Pulmonary artery endothelial cell (primary cell): ENCODE measurements at places on chromosomes 12 and 14.

- DNase-seq: no peak
Observed at GRCh38 chr12:5780536-5780935, 164.5 kb downstream of the ANO2 start.

GRCh38 chr12:93121729-93122488, 192.8 kb upstream of the EEA1 start:
- no peak for DNase-seq

DNA sequence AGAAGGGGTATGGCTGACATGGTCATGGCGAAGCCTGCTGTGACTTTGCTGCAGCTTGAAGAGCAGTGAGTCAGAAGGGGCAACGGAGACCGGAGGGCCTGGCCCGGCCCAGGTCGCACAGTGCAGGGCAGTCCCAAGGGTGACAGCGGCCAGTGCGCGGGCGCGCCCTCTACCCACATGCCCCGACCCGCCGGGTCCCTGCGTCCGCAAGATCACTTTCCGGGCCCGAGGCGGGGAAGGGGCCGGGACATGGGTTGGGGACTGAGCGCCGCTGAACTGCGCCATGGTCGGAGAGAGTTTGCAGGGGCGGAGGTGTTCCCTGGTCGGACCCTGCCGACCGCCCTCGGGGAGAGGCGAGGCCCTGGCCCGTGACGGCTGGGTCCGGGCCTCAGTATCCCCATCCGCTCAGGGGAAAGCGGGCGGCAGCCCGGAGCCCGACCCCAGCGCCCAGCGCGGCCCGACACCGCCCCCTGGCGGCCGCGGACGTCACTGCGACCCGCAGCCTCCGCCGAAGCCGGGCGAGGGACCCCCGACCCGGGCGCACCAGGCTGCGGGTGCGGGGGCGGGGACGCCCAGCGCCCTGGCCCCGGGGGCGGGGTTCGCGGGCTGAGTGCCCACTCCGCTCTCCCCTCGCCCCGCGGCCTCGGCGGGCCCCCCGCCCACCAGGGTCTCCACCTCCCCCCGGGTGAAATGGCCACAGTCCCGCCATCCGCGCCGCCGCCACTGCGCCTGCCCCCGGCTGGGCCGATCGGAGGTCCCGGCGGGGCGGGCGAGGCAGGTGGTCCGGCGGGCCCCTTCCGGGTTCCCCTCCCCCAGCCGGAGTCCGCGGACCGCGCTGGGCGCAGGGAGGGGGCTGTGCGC, 7.2 kb upstream of the ANKRD9 start:
- no peak for DNase-seq

GRCh38 chr12:94290353-94290752, 142.0 kb downstream of the PLXNC1 start:
- DNase-seq: no peak

- no peak for DNase-seq
Observed at GRCh38 chr12:12086973-12087692, 16.4 kb downstream of the BCL2L14 start.

GRCh38 chr12:33581613-33582122, 142.0 kb upstream of the SYT10 start:
- DNase-seq: no peak

DNA sequence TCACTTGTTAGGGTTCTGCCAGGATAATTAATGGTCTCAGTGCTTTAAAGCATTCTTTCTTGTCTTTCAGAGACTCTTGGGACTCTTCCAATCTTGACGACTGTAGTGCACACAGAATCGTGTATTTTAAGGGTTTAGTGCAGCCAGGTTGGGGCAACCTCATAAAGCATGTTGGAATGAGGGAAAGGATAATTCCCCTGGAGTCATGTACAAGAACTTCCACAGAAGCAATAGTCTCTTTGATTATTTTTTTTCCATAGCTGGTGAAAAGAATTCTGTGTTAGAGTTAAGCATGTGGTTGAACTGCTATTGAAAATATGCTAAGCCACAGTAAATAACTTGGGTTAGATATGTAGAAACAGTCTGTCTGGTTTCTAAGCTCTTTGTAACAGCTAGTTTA, 246.8 kb upstream of the DAAM1 start:
- DNase-seq: no peak

- DNase-seq: no peak
Observed at GRCh38 chr12:106188256-106188655, 49.5 kb upstream of the NUAK1 start.

DNA sequence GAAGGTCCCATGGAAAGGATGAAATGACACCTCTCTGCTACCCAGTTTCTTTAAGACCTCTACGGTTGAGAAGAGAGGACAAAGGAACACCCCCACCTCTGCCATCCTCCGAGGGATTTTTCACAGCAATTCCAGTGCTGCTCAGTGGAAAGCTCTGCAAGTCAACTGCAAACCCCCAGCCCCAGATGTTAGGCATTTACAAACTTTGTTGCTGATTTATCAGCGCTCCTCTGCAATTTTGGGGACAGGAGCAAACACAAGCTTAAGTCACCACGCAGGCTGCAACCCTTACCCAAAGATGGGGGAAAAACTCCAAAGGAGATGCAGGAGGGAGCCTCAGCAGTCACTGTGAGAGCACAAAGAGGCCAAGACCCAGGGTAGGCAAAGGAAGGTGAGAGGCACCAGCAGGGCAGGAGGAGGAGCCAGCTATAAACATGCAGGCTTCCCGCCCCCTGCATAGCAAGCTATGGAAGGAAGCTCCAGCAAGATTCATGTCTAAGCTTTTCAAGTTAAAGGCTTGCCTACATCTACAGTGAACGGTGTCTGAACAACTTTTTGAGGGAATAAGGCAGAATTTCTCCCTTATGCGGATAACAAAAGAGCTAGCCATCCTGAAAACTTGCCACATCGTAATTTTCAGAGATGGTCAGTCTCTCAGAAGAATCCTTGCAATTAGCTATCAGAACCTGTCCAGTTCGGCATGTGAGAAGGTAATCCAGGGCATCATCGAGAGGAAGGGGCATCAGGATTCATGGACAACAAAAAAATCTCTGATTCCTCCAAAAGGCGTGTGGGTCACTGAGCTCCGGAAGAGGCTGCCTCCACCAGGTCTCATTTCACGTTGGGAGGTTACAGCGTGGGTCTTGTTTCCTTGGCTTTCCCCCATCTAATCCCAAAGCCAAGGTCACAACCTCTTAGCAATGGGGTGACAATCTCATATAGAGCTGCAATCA, 3.9 kb downstream of the CTDSP2 start:
- DNase-seq: no peak

GRCh38 chr14:64870160-64870559, 9.5 kb downstream of the SPTB start:
- no peak for DNase-seq

- no peak for DNase-seq
Observed at GRCh38 chr12:67640863-67641262, 7.7 kb upstream of the DYRK2 start.

DNA sequence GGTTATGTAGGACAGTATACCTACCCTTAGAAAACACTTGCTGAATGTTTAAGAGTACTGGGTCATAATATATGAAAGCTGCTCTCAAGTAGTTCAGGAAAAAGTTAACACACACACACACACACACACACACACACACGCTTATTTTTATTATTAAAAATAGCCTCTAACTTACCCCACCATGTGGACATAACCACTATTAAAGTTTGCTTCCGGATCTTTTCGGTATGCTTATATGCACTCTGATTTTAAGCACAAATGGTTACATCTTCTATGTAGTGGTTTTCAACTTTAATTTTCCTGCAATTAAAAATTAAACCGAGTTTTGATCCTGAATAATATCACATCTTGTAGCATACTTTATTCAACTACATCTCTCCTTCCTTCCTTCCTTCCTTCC, 84.9 kb upstream of the TRAF3 start:
- no peak for DNase-seq

GRCh38 chr12:33752854-33753253, 269.4 kb upstream of the ALG10 start:
- no peak for DNase-seq

DNA sequence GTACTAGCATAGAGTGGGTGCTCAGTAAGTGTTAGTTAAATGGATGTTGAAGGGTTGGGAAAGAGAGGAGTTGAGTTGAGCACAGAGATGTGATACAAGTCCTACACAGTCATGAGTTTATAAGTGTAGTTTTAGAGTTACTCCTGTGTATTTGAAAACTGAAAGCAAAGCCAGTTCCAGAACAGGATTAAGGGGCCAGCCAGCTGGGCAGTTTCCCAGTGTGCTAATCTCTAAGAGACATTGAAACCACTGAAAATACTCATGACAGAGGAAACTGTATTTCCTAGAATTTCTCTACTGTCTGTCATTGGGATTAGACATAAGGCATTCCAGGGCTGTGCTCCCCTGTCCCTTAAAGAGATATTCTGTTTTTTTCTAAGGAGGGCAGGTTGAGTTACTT, 101.0 kb downstream of the DERA start:
- no peak for DNase-seq

DNA sequence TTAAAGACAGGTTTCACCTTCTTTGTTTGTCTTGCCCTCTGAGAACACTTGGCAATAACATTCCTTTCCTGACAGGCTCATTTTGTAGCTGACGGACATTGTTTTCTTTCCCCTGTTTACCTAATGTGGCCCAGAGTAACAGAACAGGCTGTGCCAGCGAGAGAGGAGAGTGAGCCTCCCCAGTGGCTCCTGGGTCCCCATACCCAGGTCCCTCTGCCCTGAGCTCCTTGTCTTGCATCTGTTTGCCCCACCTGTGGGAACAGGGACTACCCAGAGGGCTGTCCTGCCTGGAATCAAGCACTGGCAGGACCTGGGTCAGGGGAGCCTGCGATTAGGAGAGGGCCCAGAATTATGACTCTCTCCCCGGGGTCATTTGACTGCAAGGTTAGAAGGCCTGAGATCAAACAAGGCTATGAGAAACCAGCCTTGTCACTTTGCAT, 222.9 kb downstream of the ZFP36L1 start:
- peak; percentile 49 for DNase-seq

DNA sequence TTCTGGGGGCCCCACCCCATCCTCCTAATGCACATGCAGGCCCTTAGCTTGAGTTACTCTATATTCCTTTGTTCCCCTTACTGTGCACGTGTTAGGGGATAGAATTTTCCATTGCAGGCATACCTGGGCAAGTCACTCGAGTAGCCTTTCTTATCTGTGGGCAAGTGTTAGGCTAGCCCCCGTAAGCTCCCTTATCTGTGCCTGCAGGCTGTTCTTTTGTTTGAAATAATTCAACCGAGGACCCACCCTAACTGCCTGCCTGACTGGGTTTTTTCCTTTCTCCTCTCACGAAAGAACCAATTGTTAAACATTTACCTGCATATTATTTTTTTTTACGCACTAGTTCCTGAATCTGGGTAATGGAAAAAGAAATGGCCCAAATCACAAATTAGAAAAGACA, 21.3 kb upstream of the BCAT1 start:
- no peak for DNase-seq

GRCh38 chr12:103632554-103633216, 45.6 kb downstream of the STAB2 start:
- DNase-seq: no peak

DNA sequence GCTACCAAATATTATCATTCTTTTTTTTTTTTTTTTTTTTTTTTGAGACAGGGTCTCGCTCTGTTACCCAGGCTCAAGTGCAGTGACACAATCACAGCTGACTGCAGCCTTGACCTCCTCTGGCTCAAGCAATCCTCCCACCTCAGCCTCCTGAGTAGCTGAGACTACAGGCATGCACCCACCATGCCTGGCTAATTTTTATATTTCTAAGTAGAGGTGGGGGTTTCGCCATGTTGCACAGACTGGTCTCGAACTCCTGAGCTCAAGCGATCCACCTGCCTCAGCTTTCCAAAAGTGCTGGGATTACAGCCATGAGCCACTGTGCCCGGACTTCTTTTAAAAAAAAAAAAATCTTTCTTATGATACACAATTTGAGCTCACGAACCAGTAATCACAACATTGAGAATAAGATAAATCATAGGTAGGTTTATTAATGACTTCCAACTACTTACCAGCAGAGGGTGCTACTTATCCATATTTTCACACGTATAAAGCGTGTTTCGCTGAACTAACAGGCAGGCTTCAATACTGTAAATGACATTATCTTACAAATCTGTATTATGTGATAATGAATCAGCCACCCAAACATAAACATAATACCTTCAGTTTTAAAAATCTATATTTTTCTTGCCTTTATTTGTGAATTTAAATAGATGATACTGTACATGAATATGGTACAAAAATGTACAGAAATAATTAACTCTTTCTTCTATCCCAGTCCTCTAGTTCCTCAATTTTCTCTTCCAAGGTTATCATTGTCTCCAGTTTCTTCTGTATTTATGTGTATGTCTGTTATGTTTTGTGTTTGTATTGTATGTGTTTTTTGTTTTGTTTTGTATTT, 42.5 kb upstream of the BCAT1 start:
- DNase-seq: peak; percentile 26

DNA sequence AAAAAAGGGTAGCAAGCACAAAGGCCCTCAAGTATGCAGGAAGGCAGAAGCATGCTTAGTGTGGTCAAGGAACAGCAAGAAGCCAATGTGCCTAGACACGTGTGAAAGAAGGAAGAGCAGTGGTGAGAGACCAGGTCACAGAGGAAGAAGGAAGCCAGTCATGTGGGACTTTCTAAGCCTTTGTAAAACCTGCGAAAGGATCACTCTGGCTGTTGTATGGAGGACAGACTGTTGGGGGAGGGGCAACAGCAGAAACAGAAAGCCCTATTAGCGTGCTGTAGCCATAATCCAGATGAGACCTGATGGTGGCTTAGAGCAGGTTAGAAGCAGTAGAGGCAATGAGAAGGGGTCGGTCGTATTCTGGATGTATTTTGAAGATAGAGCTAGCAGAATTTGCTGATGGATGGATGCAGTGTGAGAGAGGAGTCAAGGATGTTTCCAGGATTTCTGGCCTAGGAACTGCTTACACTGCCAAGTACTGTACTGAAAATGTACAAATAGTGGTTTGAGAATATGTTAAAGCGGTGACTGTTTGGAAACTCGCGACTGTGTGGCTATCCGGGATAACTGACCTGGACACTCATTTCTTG, 5.7 kb upstream of the MLF2 start:
- DNase-seq: no peak

DNA sequence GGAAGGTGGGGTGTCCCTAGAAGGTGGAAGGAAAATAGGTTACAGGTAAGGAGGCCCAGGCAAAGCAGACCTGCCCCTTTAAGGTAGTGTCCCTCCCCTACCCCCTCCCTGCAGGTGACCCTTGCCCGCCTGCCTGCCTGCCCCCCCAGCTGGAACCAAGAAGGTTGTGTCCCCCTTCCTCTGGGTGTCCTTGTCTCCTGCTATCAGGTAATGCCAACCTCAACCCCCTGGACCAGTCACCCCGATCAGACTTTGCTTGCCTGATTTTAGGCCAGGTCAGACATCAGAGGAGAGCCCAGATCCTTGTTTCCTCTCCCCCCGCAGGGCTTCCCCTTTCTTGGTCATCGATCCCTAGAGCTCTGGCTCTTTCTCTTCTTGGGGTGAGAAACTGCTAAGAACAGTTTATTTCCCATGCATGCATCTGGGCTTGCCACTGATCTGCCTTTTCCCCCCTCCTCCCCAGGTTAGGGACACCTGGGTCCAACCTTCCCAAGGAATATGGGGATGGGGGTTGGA, at the start of gene SLC39A5:
SLC39A5 (plus strand) TSS at position 136 of the 516 bp plus-strand sequence. CDS start 1,224 bp downstream, outside the sequence.
- DNase-seq: no peak

DNA sequence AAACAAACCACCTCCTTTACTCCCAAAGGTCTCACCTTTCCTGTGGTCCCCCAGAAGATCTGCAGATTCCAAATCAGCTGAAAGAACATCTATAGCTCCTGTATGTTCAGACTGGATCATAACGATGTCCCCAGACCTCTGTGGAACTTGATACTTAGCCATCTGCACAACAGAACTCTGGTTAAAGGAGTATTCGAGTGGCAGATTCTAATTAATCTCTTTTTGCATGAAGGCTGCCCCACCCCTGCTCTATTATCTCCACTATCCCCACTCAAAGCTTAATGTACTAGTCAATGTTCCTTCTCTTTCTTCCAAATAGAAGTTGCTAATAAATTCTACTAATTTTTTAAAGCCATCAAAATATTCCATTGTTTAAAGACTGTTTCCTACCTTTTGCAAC, 22.8 kb downstream of the GSTZ1 start:
- DNase-seq: no peak
